DMS79 (cell line): ENCODE measurements at places on chromosomes 3 and 15.

DNA sequence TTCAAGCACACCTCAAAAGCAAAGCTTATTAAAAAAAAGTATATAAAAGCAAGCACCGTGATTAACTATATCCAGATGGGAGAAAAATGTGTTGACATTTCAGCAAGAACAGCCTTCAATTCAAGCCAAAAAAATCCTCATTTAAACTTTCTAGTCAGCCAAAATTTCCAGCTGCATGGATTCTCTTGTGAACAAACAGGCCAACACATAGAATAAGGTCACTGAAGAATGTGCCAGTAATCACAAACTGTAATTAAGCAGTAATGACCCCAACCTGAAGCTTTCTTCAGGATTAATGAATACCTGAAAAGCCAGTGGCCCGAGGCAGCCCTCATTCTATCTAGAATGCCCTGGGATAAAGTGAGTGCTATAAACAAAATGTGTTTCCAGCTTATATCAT, 130.7 kb upstream of the KCNMB2 start:
- no peak for DNase-seq

DNA sequence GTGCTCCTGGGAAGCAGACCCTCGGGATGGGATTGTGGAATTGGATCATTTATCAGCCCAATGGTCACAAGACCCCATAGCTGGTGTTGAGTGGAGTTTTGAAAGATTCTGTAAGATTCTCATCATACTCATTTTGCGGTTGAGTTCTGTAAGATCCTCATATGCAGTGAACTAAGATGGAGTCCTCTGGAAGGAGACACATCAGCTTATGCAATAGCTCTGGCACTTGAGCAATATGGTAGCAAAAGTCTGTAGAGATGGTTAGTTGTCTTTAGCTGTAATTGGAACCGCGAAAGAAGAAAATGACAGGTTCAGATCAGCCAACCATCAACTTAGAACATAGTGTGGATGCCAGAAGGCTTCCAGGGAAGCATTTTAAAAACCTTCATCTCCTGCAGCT, 184.5 kb upstream of the TSC22D2 start:
- no peak for DNase-seq

DNA sequence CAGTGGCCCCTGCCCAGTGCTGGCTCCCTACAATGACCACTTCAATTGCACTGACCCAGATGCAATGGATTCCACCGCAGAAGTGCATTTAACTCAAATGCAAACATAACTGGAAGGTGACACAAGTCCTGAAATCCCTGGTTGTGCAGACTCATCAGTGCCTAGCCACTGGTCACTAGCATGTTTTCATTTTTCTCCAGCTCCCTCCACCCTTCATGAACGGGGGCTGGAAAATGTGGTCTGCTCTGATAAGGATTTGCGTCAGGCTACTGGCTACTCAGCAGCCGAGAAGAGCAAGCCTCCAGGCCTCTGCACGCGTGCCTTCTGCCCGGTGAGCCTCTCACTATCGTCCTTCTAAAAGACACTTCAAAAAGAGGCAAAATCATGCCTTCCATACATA, 27.4 kb upstream of the FURIN start:
- DNase-seq = no peak

DNA sequence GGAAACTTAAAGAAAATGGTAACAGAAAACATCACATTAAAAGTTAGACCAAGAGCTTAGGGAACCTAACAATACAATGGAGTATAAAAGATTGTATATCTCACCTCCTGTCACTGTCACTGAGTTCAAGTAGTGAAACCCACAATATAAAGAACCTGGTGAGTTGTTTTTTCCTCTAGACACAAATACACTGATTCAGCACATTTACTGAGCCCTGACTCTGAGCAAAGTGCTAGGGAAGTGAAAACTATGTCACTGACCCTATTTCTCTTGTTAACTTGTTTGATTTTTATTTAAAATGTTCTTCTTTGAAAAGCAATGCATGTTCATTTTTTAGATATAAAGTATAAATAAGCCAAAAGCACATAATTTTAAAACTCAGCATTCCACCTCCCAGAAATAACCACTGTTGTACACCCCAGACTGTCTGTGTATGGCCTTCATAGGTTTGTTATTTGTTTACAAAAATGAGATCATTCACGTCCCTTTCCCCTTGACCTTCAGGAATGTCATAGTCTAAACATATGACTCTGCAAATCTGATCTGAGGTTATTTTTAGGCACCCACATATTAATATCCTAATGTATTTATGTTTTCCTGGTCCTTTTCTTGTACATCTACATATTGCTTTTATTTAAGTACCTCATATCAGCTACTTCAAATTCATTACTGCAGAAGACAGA, 69.2 kb upstream of the CSTA start:
- no peak for DNase-seq

DNA sequence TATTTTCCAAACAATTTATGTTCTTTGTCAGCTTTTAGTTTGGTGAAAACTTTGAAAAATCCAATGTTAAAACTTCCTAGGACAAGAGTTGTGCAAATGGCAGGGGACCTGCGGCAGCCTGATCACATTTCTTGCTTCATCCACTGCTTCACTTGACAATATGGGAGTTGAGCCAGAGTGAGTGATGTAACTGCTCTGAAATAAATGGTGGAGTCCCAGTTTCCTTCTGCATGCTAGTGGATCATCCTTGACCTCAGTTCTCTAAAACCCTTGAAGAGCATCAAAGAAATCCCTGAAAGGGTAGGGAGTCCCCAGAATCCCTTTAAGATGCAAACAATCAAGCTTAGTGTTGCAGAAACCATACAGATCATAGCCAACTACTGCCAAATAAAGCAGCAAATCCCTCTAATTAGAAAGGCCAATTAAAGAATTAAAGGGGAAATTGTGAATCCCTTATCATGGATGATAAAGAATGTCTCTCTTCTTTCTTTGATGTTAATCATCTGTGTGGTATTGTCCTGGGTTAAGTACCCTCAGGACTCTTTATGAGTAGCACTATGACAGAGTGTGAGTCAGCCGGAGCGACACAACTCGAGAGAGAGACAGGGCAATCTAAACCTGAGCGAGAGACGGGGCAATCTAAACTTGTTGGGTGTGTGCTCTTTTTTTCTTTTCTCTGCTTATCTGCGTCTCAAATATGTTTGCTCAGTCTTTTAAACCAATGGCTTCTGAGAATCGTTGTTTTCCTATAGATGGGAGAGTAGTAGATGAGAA, 41.8 kb upstream of the GAP43 start:
- no peak for DNase-seq

- DNase-seq = no peak
These were observed 30.4 kb upstream of the KLHL25 start for GRCh38 chr15:85825118-85825517.

DNA sequence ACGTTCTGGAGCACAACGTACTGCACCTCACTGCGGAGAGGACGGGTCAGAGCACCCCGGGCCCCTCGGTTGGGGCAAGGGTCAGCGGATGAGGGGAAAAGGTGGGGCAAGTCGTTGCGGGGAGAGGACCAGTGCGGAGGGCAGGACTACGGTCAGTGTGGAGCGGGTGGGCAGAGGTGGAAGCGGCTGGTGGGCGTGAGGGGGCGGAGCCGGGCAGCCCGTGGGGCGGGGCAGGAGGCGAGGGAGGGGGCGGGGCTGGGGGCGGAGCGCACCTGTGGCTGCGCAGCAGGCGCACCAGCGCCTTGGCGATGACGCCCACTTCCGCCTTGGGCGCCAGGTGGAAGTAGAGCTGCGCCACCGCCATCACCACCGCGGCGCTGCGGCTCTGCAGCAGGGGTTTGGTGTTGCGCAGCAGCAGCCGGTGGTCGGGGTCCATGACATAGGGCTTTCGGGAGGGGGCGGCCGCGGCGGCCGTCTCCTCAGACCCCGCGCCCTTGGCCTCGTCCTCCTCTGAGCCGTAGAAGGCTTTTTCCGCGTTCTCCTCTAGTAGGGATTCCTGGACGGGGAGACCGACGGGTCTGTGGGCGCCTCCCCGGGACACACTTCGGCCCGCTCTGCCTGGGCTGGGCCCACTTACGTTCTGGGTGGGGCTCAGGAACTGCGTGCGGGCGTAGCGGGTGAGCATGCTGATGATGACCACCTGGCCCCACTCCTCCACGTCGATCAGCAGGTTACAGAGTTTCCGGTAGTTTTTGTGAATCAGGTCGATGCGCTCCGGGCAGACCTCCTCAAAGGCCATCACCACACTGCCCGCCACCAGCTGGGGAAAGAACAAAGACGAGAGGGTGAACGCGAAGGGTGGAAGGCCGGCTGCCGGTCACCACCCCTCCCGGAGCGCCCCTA, 29.2 kb downstream of the AP3B2 start:
- DNase-seq = no peak

- DNase-seq = no peak
These were observed 149.9 kb downstream of the IGSF11 start for GRCh38 chr3:118884748-118885206.

- DNase-seq = peak; percentile 0
These were observed 7.5 kb upstream of the PGPEP1L start for GRCh38 chr15:99014803-99015697.

DNA sequence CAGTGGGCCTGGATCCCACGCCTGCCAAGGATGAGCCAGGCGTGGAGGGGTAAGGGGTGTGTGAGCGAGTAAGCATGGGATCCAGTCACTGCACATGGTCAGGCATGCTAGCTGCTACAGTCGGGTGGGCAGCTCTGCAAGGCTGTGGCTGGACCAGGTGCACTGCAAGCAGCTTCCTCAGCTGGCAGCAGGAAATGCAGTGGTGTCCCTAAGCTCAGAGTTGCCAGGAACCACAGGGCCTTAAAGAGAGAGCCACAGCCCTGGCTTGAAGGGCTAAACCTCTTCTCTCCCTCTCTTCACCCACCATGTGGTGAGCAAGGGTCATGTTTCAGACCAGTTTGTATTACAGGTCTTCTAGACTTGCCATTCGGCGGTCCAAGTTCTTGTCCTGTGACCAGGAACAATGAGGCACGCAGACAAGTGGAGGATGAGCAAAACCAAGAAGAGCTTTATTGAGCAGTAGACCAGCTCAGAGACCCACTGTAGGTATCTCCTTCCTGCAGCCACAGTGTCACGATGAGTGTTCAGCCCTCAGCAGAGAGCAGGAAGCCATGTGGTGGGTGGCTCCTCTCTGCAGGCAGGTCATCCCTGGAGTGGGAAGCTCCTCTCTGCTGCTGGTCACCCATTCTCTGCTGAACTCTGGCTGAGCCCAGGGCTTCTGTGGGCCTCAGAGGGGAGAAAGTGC, 511.9 kb downstream of the PYDC2 start:
- DNase-seq = no peak

DNA sequence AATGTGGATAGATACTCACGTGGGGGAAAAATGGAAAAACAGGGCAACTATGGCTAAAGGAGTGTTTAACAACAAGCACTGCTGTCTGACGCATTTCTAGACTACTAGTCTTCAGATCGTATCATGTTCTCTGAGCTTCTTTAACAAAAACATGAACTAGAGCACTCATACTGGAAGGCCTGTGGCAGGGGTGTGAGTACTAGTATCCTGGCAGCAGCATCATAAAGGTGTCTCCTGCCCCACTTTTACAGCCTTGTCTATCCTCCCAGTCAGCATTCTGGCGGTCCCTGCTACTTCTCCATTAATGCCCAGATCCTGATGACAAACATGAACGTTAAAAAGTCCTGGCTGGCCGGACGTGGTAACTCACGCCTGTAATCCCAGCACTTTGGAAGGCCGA, 4.0 kb downstream of the FMN1 start:
- no peak for DNase-seq

DNA sequence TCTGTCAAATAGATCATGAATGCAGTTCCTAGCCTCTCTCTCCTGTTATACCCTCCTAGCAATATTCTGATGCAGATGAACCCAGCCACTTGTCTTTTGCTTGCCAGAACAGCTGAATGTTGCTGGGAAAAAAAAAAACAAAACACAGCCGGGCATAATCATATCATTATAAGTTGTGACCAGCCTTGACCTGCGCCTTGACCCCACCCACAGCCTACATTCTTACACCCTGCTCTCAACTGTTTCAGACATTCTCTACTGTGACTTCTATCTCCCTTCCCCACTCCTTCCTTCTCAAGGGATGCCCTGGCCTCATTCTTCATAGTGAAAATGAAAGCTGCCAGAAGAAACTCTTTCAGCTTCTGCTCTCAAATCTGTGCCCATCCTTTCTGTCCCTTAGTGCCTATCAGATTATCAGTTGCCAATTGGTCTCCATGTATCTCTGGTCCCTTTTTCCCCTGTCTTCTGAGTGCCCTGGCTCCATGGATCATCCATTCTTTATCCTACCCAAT, 389.1 kb upstream of the TPRG1 start:
- no peak for DNase-seq

- no peak for DNase-seq
These were observed 4.1 kb downstream of the FBN1 start for GRCh38 chr15:48641416-48641815.

DNA sequence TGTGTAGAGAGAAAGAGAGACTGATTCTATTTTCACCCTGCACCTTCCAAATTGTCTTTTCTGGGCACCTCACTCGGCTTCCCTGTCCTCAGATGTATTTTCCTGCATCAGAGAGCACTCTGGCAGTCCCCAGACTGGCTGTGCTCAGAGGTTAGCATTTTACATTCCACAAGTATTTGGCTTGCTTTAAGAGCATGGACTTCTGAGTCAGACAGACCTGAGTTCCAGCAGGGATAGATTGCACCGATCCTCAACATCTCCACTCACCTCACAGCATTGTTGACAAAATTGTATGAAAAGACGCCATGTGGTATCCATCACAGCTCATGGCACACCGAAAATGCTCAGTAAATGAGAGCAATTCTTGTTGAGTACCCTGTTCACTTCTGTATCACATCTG, 45.6 kb downstream of the SST start:
- no peak for DNase-seq

DNA sequence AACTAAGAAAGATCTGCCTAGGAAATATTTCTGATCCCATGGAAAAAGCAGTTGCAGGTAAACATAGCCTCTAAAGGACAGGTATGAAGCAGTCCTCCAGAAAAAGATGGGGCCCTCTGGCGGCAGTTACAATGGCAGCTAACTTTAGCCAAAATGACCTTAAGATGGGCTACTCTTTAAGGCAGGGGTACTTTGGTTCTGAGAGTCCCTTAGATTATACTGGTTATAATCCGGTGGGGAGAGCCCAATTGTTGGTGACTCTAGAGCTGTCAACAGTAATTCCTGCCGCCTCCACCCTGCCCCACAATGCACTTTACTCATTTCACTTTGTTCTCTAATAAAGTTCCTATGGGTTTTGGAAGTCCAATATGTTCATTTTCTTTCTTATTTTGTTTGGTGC, 412.8 kb upstream of the WNT5A start:
- DNase-seq = no peak
